ENCODE measurements at places on chromosomes 1 and 21. TPM values are rescaled to one million over a fixed set of nuclear protein-coding genes. Genes with fewer than 3 reads are reported as not detected.

DNA sequence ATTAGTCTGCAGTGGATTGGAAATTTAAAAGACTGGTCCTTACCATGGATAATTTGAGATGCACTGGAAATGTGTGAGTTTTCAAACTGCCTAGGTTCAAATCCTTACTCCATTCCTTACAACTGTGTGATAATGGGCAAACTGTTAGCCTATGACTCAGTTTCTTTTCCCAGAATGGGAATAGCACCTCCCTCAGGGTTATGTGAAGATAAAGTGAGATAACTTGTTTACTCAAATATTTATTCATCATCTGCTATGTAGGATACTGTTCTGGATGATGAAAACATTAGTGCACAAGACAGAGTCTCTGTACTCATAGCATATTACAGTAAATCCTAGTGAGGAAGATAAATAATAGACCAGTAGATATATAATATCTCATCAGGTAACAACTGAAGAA, 28.6 kb downstream of the LRIG2 start:
- DNase-seq: no peak

GRCh38 chr1:43653339-43653738, 3.4 kb downstream of the KDM4A start:
- peak; percentile 46 for DNase-seq

- no peak for DNase-seq
Measured at GRCh38 chr1:107499139-107499744, 358.4 kb downstream of the NTNG1 start.

DNA sequence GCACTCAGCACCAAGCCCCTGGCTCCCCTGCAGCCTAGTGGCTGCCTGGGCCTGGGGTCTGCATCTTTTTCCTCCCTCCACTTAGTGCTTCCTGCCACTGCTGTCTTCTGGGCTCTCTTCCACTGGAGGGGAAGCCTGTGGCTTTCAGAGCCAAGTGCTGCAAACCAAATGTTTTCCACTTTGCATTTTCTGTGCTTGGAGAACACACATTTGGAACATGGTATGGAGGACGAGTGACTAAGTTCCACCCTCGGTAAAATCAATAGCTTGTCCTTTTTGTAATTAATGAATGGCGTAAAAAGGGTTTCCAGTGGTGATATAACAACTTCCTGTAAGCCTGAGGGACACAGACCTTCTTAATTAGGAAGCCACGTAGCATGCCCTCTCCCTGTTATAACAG, 10.1 kb upstream of the GPR153 start:
- no peak for DNase-seq

- DNase-seq: no peak
Measured at GRCh38 chr1:56135864-56136147, 443.6 kb downstream of the PLPP3 start.

- peak; percentile 77 for DNase-seq
Measured at GRCh38 chr1:151574575-151575529, 34.7 kb downstream of the TUFT1 start.

GRCh38 chr1:7265771-7266371, 480.6 kb downstream of the CAMTA1 start:
- no peak for DNase-seq

- DNase-seq: no peak
Measured at GRCh38 chr1:184563308-184563707, 176.5 kb downstream of the C1orf21 start.

DNA sequence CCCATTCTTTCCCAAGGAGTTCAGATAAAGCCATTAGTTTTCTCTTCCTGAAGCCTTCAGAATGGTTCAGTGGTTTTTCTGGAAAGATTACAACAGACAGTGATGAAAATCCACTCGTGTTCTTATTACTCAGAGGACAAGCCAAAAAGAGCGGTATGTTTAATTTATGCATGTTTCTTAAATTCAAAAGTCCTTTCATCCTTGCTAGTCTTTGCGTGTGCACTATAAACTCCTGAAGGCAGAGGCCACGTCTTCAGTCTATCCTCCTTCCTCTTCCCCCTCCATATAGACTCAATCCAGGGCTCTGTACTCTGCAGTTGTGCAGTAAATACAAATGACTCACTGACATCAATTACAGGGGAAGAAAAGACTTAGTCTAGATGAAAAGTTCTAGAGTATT, 409.2 kb upstream of the PLXNA2 start:
- DNase-seq: no peak

- peak; percentile 22 for DNase-seq
Measured at GRCh38 chr1:29824511-29825273, 588.4 kb downstream of the PTPRU start.

- DNase-seq: no peak
Measured at GRCh38 chr1:39116860-39117728, 87.4 kb upstream of the MACF1 start.

DNA sequence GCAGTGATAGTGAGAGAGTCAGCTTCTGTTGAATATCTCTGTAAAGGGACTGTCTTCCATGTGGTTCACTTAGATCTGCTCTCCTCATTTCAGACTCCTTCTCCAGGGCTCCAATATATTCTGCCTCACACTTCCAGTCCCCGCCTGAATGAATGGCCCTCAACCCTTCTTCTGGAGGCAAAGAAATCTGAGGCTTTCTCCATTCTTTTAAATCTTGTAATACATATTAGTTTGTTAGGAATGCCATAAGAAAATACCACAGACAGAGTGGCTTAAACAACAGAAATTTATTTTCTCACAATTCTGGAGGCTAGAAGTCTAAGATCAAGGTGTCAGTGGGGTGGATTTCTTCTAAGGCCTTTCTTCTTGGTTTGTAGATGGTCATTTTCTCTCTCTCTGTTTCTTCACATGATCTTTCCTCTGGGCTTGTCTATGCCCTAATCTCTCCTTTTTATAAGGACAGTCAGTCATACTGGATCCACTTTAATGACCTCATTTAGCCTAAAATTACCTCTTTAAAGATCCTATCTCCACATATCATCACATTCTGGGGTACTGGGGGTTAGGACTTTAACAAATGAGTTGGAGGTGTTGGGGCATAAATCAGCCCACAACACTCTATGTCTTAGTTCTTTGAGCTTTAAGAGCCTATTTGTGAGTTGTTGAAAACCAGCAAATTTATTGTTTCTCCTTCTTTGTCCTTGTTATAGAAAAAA, 128.5 kb upstream of the KCNK2 start:
- no peak for DNase-seq

DNA sequence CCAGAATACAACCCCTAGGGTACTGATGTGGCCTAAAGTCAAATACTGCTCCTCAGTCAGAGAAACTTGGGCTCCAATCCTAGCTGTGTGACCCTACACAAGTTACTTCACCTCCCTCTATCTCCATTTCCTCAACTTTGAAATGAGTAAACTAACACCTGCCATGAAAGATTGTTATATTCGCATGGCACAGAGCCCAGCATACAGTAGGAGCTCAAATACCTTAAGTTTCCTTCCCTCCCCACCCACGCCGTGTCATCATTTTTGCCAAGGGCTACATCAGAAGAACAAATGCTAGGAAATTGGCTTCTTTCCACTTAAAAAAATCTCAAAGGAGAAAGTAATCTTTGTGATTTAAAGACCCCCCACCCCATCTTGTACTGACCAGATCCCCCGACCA, 22.2 kb upstream of the ZNF362 start:
- no peak for DNase-seq

DNA sequence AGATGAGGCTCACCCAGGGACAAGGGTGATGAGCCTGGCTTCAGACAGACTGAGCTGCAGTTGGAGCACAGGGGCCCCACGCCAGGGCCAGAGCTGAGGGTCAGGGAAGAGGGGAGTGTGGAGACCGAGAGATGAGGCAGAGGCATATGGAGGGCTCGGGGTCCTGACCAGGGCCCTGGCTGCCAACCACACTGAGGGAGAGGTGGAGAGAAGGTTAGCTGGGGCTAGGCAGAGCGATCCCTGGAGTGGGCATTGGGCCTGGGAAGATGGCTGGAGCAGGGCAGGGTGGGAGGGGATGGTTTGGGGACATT, 8.0 kb downstream of the PEAR1 start:
- no peak for DNase-seq

DNA sequence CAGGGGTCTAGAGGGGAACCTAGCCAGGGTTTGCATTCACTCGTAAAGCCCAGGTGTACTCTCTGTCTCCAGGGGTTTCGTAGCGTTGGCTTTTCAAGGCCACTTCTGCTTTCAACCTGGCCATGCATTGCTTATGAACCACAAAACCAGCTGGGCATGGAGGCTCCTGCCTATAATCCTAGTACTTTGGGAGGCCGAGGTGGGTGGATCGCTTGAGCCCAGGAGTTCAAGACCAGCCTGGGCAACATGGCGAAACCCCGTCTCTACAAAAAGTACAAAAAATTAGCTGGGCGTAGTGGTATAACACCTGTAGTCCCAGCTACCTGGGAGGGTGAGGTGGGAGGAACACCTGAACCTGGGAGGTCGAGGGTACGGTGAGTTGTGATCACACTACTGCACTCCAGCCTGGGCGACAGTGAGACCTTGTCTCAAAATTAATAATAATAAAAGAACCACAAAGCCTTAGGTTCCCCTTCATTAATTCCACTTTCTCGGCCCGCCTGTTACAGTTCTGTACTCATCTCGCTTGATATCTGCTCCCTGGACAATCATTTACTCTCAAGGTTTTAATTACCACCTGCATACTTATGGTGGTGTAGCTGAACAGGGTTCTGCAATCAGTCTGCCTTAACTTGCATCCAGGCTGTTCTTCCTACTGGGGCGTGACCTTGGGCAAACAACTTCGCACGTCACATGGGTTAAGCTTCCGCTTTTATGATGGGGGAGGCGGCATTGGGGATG, 6.1 kb downstream of the SLC16A4 start:
- no peak for DNase-seq

- no peak for DNase-seq
Measured at GRCh38 chr1:85448358-85448757, 16.6 kb downstream of the DDAH1 start.

DNA sequence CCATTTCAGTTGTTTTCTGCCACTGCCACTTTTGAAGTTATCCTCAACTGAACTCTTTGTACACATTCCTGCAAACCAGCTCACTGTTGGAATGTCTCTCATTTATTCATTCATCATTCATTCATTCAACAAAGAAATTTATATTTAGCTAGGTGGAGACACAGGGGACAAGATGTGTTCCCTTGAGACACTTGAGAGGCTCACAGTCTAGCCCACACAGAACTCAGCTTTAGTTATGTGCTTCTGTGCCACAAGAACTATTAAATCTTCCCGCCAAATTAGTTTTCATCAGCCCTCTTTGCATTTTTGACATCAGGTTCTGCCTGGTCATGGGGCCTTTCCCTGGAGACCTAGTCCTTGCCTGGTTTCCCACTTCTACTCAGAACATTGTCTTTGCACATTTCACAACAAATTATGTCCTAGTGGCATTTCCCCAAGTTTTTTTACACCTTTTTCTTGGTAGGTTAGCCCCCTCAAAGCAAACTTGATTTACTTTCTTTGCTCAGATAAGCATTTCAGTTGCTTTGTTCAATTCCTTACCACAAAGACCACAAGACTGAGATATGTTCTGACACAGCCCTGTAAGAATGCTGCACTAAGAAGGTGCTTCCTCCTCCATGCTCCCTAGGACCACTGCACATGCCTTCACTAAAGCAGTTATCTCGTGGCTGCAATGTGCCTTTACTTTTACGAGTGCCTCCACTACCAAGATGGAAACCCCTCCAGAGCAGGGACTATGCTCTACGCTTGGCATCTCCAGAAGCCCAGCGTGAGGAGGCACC, 31.0 kb downstream of the ILDR2 start:
- DNase-seq: peak; percentile 44

DNA sequence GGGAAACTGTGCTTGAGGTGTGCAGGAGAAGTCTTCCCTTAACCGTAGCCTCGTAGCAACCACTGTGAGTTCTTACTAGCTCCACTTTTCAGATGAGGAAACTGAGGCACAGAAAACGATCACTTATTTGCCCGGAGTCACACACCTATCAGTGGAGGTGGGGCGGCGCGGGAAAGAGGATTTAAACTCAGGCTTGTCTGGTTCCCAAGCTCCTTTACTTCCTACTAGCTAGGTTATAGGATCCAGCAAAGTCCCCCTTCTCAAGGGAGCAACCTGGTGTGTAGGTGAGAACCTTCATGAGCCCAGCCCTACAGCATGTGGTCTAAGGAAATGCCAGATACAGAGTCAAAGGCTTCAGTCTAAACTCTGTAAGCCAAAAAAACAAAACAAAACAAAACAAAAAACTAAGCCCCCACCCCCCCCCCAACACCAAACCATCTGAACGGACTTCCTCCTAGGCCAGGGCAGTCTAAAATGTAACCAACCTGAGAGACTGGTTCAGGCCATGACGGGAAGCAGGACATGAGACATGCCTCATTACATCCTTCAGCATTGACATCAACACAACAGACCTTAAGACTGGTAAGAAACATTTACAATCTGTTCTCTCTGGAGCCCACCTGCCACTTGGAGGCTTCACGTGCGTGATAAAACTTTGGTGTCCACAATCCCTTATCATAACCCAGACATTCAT, 709 bp upstream of the FBXO42 start:
- DNase-seq: no peak

DNA sequence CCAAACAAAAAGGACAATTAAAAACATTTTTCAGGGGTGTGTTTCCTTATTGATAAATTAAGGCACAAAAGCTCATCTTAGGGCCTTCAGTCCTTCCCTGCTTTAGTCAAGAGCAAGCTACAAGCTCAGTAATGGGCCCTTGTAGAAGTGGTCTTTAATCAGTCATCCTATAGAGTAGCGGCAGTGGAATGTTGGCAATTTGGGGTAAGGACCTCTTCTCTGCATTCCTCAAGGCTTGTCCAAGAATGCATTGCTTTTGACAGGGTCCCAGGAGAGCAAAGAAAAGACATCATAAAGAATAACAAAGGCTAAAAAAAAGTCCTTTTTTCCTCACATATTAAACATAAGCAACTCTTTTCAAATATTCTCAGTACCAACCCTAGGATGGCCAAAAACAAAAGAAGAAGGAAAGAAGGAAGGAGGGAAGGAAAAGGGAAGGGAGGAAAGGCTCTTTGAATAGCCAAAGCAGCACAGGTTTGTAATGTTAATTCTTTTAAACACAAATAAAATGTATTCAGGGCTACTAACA, 27.3 kb upstream of the CAMK1G start:
- DNase-seq: no peak

- no peak for DNase-seq
Measured at GRCh38 chr1:147673406-147673805, 3.1 kb upstream of the ACP6 start.

GRCh38 chr1:1124786-1125642, 9.1 kb upstream of the C1orf159 start:
- DNase-seq: no peak

DNA sequence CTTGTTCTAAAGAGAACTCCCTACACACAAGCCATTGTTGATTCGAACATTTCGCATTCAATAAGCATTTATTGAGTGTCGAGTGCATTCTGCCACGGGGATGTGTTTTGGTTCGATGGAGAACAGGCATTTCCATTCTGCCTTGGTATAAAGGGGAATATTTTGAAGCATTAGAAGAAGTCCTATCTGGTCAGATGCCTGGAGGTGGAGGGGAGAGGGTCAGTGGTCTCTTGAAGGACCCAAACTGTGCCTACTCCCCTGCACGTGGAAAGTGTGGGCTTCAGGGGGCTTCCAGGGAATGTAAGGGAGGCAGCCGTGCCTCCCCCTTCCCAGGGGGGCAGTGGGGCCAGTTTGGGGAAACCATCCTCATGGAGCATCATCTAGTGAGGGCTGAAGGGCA, 8.3 kb downstream of the AJAP1 start:
- DNase-seq: no peak

SLFNL1 gene
- total RNA-seq: 0.35 TPM

KCNJ10 gene
- total RNA-seq: not detected

LMOD1 gene
- not detected for total RNA-seq

ANKRD34A gene
- 4.6 TPM for total RNA-seq

TMCO1 gene
- total RNA-seq: 82.9 TPM

COL11A1 gene
- not detected for total RNA-seq

GBP2 gene
- total RNA-seq: 194 TPM

BCAN gene
- 0.07 TPM for total RNA-seq

TTC22 gene
- 9.1 TPM for total RNA-seq
